Colonic mucosa (tissue), 4 donors: ENCODE measurements at places on chromosomes 3 and 15. TPM values are rescaled to one million over a fixed set of nuclear protein-coding genes. Genes with fewer than 3 reads are reported as not detected.

GRCh38 chr3:64958199-64958843 lies 270.5 kb upstream of the ADAMTS9 start:
- H3K36me3 ChIP-seq, result no peaks in the 10 kb centered on the region
- DNase-seq, result no peak
- H3K4me3 ChIP-seq, result no peak overlapping the region

STARD9 gene
- 5.2 TPM for total RNA-seq

SLC24A5 gene
- total RNA-seq, result not detected

DNA sequence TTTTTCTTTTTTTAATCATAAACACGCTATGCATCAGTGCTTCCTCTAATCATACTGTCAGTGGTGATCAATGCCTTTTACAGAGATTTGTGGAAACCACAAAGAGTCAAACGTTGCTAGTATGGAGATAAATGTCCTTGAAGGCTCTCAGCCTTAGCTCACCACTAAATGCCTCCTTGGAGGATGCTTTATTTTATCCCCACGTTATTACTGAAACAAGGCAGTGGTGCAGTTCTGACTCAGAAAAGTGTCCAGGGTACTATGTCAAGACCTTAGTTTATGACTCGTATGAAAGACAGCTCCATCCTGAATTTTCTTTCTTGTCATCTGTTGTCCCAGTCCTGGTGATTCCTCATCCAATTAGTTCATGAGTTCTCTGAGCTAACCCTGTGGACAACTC lies 1146.7 kb downstream of the IGSF11 start:
- H3K36me3 ChIP-seq, result no peaks in the 10 kb centered on the region
- H3K4me1 ChIP-seq, result no peaks in the 10 kb centered on the region
- no peaks in the 10 kb centered on the region for H3K27me3 ChIP-seq
- no peak overlapping the region for H3K4me3 ChIP-seq
- DNase-seq, result no peak

DNA sequence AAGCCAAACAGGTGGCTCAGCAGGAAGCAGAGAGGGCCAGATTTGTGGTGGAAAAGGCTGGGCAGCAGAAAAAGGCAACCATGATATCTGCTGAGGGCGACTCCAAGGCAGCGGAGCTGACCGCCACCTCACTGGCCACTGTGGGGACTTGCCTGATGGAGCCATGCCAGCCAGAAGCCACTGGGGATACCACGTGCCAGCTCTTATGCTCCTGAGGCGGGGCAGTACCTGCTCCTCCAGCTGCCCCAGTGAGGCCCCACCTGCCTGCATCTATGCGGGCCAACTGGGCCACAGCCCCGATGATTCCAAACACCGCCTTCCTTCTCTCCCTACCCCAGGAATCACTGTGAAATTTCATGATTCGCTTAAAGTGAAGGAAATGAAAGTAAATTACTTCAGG lies 22.9 kb upstream of the ARIH1 start:
- no peaks in the 10 kb centered on the region for H3K36me3 ChIP-seq
- H3K27me3 ChIP-seq, result no peaks in the 10 kb centered on the region
- H3K4me1 ChIP-seq, result no peaks in the 10 kb centered on the region
- H3K27ac ChIP-seq, result no peak overlapping the region
- no peak overlapping the region for H3K4me3 ChIP-seq
- DNase-seq, result no peak

DNA sequence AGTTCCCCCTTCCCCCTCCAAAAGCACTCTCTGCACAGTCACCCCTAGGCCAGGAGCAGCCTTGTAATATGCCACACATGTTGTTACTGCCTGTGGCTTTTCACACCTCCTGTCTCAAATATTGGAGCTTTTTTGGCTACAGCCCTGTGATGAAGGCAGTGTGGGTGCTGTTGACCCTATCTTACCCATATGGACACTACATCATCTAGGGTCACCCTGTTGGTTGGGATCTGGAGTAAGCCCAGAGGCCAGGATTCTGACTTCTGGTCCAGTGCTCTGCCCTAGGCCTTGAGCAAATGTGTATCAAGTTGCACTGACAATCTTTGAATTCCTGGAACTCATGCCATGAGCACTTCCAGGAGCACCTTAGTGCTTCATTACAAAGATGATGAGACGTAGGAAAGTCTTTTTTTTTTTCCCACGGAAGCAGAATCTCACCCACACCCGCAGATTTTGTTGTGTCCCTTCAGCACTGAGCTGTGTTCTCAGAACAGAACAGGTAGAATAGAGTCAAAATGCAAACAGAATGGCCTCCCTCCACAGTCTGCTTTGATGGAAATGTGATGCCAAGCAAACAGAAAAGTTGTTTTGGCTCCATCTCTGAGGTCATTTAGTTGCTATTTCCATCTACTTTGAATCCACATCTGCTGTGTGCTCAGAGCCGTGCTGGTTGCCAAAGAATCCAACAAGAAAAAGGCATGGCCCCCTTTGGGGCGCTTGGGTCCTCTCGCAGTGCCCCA lies 49.6 kb downstream of the SMAD3 start:
- no peaks in the 10 kb centered on the region for H3K27me3 ChIP-seq
- H3K27ac ChIP-seq, result peak overlapping the region; percentile 33
- peaks cover 18% of the 10 kb centered on the region for H3K4me1 ChIP-seq
- no peak for DNase-seq
- H3K36me3 ChIP-seq, result no peaks in the 10 kb centered on the region

- H3K27ac ChIP-seq, result no peak overlapping the region
- H3K4me1 ChIP-seq, result peaks cover 5% of the 10 kb centered on the region
- H3K4me3 ChIP-seq, result no peak overlapping the region
- no peaks in the 10 kb centered on the region for H3K27me3 ChIP-seq
Observed at GRCh38 chr3:50150863-50151686, 4.0 kb upstream of the SEMA3F start.

GRCh38 chr3:34323517-34323916 lies 525.1 kb downstream of the PDCD6IP start:
- H3K27me3 ChIP-seq, result no peaks in the 10 kb centered on the region
- DNase-seq, result no peak
- H3K4me1 ChIP-seq, result no peaks in the 10 kb centered on the region
- no peak overlapping the region for H3K4me3 ChIP-seq

RTP3 gene
- total RNA-seq, result not detected

TYRO3 gene
- total RNA-seq, result 6.0 TPM

STRA6 gene
- total RNA-seq, result not detected

DNA sequence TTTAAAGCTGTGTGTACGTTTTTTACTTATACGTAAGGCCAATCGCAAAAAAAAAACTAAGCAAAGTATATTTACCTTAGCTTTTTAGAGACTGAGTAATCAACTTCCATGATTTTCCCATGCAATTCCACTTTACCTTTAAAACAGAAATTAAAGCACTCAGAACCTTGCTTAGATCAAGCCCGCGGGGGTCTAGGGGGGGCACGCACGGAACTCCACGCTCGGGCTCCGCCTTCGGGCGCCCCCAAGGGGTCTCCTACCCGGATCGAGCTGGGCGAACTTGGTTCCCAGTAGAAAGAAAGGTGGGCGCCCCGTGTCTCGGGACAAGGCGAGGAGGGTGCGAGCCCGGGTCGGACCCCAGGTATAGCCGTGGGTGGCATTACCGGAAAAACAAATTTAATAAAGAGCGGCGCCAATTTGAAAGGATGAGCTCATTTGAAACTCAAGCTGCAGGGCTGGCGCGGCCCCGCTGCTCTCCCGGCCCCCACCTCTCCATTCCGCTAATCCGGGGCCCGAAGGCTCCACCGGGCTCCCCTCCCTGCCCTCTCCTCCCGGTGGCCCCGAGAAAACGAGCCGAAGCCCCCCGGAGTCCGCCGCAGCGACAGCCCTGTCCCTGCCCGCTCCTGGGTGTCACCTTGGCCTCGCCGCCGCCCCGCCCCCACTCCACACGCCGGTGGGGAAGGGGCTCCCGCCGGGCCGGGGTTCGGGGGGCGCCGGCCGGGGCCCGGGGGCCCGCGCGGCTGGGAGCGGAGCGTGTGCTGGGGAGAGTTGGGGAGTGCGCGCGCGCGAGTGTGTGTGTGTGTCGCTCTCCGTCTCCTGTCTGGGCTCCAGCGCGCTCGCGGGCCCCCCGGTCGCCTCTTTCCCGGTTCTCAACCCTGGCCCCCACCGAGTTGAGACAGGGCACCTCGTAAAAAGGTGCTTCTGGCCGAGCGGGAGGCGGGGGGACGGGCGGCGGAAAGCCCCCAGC lies 1.5 kb downstream of the IGF2BP2 start:
- H3K4me1 ChIP-seq, result no peaks in the 10 kb centered on the region
- peak; percentile 57 for DNase-seq
- H3K4me3 ChIP-seq, result peak overlapping the region; percentile 77
- no peaks in the 10 kb centered on the region for H3K27me3 ChIP-seq

TNFSF10 gene
- total RNA-seq, result 118 TPM

DNA sequence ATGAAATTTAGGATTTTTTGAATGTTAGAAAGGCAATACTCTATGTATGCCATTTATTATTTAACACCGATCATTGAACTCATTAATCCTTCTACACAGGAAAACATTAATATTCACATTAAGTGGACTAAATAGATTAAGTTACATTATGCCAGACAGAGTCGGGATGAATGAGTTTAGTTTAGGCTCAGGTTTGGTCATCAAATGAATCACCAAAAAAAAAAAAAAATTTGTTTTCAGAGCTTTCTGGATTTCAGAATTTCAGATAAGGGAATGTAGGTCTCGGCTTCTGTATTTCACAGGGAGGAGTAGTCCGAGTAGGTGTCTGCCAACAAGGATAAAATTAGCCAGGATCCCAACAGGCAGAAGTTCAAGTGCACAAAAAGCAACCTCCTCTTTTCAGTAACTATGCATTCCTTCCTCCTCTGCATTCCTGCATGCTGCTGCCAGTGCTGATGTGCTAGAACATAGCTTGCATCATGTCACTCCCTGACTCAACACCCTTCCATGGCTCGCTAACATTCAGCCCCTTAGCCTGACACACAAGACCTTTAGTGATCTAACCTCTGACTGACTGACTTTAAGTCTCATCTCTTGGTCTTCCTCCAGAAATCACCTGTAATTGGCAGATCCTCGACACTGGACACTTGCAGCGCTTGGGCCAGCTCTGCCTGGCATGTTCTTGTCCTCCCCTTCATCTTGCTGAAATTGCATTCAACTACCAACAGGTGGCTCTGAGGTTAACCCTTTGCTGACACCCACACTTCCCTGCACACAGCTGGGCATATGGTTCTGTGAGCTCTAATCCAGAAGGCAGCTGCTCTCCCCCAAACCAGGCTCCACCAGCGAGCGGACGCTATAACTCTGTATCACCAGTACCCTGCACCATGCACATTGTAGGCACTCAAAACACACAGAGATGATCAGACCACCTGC lies 145.4 kb upstream of the PROK2 start:
- H3K4me1 ChIP-seq, result no peaks in the 10 kb centered on the region
- H3K27me3 ChIP-seq, result no peaks in the 10 kb centered on the region
- no peak overlapping the region for H3K4me3 ChIP-seq
- H3K36me3 ChIP-seq, result no peaks in the 10 kb centered on the region

GRCh38 chr15:101614001-101614585 lies 38.1 kb downstream of the TM2D3 start:
- no peak for DNase-seq
- H3K36me3 ChIP-seq, result no peaks in the 10 kb centered on the region
- H3K27me3 ChIP-seq, result no peaks in the 10 kb centered on the region
- no peak overlapping the region for H3K4me3 ChIP-seq

GRCh38 chr3:156518726-156519125 lies 36.2 kb downstream of the SSR3 start:
- no peak overlapping the region for H3K27ac ChIP-seq
- H3K4me1 ChIP-seq, result no peaks in the 10 kb centered on the region
- no peak overlapping the region for H3K4me3 ChIP-seq

GRCh38 chr3:155368786-155369185 lies 75.3 kb upstream of the STRIT1 start:
- H3K4me3 ChIP-seq, result no peak overlapping the region
- no peak for DNase-seq
- no peak overlapping the region for H3K27ac ChIP-seq
- no peaks in the 10 kb centered on the region for H3K4me1 ChIP-seq
- H3K36me3 ChIP-seq, result no peaks in the 10 kb centered on the region

GRCh38 chr3:194134231-194134756 lies 1.7 kb upstream of the HES1 start:
- peak overlapping the region; percentile 89 for H3K27ac ChIP-seq
- peaks cover 4% of the 10 kb centered on the region for H3K4me1 ChIP-seq
- no peaks in the 10 kb centered on the region for H3K27me3 ChIP-seq
- no peaks in the 10 kb centered on the region for H3K36me3 ChIP-seq
- DNase-seq, result no peak
- peak overlapping the region; percentile 54 for H3K4me3 ChIP-seq

VPS8 gene
- 43.7 TPM for total RNA-seq

DNA sequence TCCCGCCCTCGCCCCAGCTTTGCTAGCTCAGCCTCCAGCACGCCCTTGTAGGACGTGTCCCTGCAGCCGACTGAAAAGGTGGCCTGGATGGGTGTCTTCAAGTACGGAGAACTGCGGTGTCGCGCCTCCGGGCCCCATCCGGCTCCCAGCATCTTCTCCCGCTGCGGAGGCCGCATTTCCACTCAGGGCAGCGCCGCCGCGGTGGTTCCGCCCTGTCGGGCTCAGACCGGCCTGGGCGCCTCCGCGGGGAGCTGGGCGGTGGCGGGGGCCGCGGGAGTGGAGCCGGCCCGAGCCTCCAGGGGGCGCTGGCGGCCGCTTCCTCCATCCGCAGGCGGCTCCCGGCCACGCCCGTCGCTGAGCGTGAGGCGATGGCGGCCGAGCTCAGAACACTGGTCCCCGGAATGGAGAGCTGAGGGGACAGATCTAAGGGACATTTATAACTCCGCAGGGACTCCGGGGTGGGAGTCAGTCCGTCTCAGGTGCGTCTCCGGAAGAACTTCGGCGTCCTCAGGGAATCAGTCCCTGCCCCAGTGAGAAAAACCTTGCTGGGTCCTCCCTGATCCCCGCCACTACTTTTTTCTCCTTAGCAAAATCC lies 13.6 kb upstream of the SMCO1 start:
- no peaks in the 10 kb centered on the region for H3K4me1 ChIP-seq
- H3K4me3 ChIP-seq, result peak overlapping the region; percentile 32
- H3K27ac ChIP-seq, result no peak overlapping the region
- H3K27me3 ChIP-seq, result no peaks in the 10 kb centered on the region

- H3K4me3 ChIP-seq, result no peak overlapping the region
- peak; percentile 33 for DNase-seq
- peak overlapping the region; percentile 11 for H3K27ac ChIP-seq
- H3K27me3 ChIP-seq, result no peaks in the 10 kb centered on the region
Observed at GRCh38 chr15:68781766-68782588, 38.7 kb downstream of the ANP32A start.

DNA sequence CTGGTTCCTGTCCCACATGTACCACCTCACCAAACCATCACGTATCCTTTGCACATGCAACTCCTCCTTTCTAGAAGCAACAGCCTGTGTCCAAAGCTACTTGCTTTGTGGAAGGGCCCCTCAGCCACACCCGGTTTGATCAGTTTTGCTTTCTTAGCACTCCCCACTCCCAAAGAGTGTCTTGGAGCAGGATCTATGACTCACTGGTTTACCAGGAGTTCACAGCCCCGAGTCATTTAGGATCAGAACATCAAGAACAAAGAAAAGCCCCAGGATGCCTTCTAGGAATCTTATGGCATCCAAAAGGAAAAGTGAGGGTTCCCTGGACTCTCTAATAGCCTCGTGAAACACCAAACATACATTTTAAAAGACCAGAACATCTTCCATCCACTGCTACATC lies 50.7 kb upstream of the IGF1R start:
- no peaks in the 10 kb centered on the region for H3K36me3 ChIP-seq
- DNase-seq, result no peak
- no peaks in the 10 kb centered on the region for H3K4me1 ChIP-seq
- H3K27ac ChIP-seq, result no peak overlapping the region
- no peak overlapping the region for H3K4me3 ChIP-seq
